ENCODE measurements at places on chromosomes 5 and 9.

- DNase-seq, result no peak
These were observed 167.8 kb downstream of the DOCK2 start for GRCh38 chr5:169804861-169805260.

- DNase-seq, result no peak
These were observed 8.6 kb downstream of the C9orf72 start for GRCh38 chr9:27564670-27565069.

DNA sequence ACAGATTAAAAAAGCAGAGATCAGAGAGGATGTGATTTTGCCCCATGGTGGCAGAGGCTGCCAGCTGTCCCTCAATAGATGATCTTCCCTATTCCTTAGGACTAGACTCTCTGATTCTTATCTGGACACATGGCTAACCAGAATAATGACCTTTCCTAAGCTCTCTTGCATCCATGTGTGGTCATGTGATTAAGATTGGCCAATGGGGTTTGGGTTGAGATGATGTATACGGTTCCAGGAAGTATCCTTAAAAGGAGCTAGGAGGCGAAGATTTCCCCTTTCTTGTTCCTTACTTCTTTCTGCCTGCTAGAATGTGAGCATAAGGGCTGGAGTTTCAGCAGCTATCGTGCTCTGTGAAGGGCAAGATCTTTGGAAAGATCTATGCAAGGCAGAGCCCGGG is 39.8 kb downstream of the FOXI1 start:
- DNase-seq, result no peak

GRCh38 chr5:88889189-88890069 is 6.4 kb upstream of the MEF2C start:
- no peak for DNase-seq

DNA sequence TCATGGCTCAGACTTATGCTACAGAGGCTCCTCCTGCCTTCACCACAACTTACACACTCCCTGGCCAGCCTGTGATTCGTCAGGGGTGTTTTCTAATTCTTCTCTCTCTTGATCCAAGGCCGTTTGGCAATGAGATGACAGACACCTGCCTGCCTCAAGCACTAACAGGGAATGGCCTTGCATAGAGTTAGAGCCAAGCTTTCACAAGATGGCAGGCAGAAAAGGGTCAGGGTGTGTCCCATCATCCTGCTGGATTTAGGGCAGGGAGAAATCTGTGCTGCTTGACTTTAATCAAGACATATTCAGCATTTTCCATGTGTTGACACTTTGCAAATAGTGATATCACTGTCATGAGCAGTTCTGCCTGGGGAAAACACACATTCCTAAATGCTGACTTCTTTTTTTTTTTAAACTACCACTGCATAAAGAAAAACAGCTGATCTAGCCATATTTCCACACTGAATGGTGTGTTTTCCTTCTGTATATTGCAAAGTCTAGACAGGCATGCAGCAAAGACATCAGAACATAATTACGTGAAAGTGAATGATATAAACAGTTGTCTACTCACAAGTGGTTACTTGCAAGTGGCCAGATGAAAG is 95.0 kb upstream of the SLC25A48 start:
- no peak for DNase-seq

DNA sequence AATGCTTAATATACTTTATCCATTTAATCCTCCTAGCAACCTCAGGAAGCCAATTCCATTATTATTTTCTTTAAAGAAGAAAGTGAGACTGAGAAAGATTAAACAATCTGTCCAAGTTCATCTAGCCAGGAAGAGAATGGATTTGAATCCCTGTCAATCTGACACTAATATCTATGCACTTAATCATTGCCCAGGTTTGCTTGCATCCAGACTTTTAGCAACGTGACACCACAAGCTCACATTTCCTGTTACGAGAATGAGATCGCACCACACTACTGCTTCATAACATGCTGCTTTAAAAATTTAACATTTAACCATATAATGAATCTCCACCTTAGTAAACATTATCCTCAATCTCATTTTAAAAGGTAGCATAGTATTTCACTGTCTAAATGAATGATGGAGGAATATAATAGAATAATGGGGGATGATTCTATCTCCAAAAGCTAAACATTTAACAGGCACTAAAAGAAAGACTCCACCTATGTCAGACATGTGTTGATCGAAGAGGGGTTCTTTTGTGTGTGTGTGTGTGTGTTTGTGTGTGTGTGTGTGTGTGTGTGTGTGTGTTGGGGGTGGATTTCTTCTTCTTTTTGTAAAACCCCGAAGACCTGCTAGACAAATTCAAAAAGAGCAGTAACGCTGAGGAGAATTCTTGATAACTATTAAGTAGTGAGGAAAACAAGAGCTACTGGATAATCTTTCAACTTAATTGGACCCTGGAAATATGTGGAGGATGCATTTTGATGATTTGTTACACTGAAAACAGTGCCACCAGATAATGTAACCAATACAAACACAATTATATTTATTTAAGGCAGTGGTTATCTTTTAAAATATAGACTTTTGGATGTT is 138.7 kb upstream of the NR3C1 start:
- no peak for DNase-seq

GRCh38 chr5:59209758-59210359 is 627.0 kb downstream of the RAB3C start:
- DNase-seq, result no peak

- DNase-seq, result no peak
These were observed 268.8 kb upstream of the RFX3 start for GRCh38 chr9:3794635-3795034.

DNA sequence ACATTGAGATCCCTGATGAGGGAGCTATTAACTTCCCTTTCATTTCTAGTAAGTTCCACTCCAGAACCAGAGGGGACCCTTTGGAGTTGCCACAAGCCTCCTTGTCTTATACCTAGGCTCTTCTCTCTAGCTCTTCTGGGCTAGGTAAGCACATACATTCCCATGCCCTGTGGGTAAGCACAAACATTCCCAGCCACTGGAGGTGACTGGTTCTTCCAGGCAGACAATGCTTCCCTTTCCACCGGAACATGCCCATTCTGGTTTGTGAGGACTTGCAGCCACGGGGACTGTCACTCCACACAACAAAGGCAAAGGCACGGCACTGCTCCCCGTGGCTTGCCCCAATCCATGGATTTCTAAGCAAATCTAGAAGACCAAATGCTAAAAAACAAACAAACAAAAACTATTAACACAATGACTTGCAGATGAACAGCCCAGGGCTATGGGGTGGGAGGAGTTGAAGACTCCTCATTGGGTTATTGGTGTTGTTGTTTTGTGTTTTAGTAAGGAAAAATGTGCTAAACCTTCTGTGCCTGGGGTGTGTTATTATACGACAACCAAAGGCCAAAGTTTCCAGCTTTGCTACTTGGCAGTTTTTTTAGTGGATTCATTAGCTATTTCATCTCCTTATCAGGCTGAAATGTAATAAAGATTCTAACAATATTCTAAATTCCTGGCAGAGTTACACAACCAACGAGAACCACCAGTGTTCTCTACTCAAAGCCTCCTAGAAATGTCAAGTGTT is 276.2 kb downstream of the SYK start:
- DNase-seq, result no peak

GRCh38 chr5:139872851-139873794 is 77.5 kb downstream of the PSD2 start:
- DNase-seq, result no peak

DNA sequence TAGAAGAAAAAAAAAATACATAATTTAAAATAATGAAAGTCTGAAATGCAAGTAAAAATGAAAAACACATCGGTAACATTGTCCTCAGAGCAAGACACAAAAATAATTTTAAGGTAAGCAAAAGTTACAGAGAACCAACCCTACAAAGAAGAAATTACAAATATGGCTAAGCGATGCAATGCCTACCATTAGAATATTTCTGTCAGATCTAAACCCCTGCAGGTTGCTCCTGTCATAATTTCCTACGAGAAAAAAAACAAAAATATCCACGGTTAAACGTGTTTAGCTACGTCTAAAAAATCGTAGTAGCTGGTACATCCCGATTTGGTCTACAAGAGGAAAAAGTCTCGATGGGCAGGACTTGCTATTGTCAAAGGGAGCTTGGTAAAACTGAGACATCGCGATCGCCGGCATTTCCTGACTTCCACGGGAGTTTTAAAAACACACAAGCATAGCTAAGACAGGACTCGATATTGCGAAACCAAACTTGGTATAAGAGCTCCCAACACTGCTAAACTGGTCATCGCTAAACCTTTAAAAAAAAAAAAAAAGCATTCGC is 1.1 kb upstream of the ANXA2R start:
- no peak for DNase-seq

GRCh38 chr5:104513121-104513602 is 950.6 kb upstream of the NUDT12 start:
- no peak for DNase-seq

DNA sequence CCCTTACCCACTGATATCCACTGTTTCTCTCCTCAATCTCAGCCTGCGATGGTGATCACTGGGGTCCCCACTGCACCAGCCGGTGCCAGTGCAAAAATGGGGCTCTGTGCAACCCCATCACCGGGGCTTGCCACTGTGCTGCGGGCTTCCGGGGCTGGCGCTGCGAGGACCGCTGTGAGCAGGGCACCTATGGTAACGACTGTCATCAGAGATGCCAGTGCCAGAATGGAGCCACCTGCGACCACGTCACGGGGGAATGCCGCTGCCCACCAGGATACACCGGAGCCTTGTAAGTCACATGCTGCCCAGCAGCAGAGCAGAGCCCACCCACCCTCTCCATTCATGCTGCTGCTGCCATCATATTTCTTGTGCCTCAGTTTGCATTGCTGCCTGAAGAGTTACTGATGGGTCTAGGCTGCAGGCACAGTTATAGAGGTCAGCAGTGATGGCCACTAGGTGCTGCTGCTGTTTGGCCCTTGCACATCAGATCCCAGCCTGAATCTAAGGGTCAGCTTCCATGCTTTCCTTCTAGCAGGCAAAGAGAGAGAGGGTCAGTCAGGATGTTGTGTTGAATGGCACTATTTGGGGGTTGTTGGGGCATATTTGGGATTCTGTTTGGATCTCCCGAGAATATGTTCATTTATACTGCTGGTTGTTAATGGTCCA is 106.0 kb downstream of the MEGF10 start:
- DNase-seq, result no peak

GRCh38 chr9:113876151-113876992 is at the start of gene ZNF618:
ZNF618 (plus strand) TSS chr9:113876309; CDS start chr9:113876381, 72 bp downstream.
- peak; percentile 65 for DNase-seq

DNA sequence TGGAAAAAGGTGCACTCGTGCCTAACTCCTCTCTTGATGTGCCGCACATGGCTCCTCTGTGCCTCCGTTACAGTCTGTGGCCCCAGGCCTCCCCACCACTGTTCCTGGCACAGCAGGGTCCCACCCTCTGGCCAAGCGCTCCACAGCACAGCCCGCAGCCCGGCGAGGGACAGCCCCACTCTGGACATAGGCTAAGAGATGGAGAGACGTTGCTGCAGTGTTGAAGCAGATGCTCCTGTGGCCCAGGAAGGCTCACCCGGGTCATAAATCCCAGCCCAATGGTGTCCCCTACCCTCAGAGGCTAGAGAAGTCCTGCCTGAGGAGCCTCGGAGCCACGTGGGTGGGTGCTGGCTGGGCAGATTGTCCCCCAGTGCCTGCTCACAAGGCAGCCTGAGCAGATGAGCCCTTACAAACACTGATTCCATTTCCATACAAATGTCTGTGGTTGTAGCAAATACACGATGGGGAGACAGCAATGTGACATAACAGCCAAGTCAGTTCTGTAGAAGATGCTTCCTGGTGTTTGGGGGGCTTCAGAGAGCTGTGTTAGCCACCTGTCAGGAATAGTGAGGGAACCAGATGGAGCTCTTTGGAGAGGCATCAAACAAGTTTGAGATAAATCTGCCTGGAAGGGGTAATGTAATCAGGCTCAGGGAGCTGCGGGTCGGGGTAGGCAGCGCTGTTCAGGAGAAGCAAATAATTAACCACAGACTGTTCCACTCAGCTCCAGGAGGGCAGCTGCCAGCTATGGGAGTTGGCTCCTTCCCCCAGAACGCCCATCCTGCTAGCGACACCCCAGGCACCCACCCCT is 41.7 kb downstream of the C5orf15 start:
- DNase-seq, result no peak

DNA sequence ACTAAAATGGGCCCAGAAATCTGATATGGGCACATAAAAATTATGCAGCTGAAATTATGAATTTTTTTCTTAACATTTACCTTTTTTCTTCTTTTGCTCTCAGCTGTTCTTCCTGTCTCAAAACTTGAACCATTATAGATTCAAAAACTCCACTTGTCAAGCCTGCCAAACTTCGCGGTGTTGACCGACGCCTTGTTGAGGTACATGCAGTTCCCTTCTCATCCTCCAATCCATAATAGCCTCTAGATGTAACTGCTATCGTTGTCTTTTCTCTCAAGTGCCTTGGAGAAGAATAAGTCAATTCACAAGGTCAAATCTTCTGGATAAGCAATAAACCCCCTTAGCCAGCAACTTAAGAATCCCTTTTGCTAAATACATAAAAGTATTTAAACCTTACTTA is 27.2 kb downstream of the RANBP6 start:
- no peak for DNase-seq

- DNase-seq, result no peak
These were observed 9.4 kb downstream of the FYB1 start for GRCh38 chr5:39209924-39210323.

DNA sequence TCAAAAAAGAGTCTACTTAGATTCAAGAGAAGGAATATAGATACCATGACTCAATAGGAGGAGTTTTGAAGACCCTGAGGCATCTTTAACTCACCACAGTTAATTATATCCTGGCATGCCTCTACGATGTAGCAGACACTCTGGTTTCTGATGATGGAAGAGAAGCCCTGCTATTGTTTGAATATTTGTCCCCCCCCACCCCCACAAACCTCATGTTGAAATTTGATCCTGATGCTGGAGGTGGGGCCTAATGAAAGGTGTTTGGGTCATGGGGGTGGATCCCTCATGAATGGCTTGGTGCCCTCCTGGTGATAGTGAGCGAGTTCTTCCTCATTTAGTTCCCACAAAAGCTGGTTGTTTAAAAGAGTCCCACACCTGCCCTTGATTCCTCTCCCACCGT is 147.9 kb upstream of the TBCA start:
- DNase-seq, result no peak

- DNase-seq, result no peak
These were observed 810.6 kb downstream of the TLE4 start for GRCh38 chr9:80382211-80382891.

DNA sequence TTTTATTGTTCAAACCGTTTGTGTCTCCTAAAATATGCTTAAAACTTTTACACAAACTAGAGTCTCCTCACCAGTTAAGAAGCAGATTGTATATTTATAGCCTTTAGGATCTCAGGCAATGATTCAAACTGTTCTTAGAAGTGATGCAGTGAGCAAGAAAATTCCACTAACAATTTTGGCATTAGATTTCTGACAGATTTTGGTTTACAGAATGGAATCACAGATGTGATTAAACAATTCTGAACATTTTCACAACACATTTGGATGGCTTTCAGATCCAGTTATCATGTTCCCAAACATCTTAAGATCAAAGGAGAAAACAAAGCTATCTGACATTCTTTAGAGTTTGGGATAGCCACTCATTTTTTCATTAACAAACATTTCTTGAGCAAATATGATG is 181.7 kb upstream of the RIOK2 start:
- no peak for DNase-seq

- no peak for DNase-seq
These were observed 151.1 kb downstream of the GLIS3 start for GRCh38 chr9:4148751-4149150.
